ENCODE measurements at places on chromosomes 1 and 21.

DNA sequence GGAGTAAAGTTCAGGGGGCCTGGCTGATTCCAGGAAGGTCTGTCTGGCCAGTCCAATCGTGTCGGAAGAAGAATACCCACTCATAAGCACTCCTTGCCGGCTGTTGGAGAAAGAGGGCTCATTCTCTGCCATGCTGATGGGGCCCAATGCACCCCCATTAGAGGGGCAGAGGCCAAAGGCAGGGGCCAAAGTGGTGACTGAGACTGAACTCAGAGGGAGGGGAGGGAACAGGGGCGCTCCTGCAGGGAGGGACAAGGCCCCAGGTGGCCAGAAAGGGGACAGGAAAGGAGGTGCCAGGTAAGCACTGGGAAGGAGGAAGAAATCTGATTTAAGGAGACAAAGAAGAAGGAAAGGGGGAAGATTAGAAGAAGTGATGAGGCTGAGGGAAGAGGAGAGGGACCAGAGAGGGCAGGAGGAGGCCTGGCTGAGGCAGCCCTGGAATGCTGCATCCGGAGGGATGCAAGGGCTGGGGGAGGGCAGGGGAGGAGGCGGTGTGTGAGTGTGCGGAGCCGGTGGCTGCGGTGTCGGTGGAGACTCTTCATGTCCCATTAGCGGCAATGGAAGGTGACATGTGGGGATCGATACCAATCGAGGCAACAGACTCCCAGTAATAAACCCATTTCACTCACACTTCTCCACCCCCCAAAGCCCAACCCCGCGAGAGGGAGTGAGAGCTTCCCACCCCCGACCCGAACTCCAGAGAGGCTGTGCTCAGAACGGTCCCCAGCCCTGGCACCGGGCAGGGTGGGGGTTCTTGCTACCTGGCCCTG is 12.0 kb upstream of the ETV3L start:
- DNase-seq: no peak

- no peak for DNase-seq
Observed at GRCh38 chr1:229186373-229187056, 84.4 kb upstream of the RAB4A start.

- DNase-seq: no peak
Observed at GRCh38 chr1:110726755-110727154, 52.0 kb upstream of the KCNA3 start.

- DNase-seq: no peak
Observed at GRCh38 chr1:147834181-147834580, 68.4 kb upstream of the GJA8 start.

GRCh38 chr21:42156690-42157605 is 62.0 kb upstream of the ABCG1 start:
- DNase-seq: peak; percentile 81

GRCh38 chr1:182061594-182061993 is at the start of gene ZNF648:
TSS of gene ZNF648 (minus strand) at chr1:182061712. CDS start at chr1:182058010, 3,702 bp downstream.
- DNase-seq: no peak

DNA sequence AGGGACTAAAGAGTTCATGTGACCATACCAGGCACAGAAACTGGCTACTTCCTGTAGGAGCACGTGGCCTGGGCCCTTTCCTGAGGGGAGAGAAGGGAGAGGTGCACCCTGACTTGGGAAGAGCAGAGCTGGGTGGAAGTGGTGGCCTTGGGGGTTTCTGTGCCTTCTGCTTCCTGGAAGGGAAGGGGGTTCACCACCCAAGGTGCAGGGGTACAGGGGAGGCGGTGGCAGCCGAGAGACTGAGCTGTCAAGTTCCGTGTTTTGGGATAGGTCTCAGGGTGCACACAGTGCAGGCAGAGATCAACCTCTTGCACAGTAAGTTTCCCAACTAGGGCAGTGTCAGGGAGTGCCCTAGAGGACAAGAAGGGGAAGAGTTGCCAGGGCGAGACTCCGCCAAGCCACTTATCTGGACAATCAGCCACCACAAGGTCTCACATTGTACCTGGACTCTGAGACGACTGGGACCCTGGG is 10.1 kb downstream of the HECTD3 start:
- no peak for DNase-seq

GRCh38 chr1:42745851-42746250 is 5.8 kb upstream of the CLDN19 start:
- no peak for DNase-seq

- no peak for DNase-seq
Observed at GRCh38 chr1:202673531-202673930, 36.7 kb downstream of the SYT2 start.

DNA sequence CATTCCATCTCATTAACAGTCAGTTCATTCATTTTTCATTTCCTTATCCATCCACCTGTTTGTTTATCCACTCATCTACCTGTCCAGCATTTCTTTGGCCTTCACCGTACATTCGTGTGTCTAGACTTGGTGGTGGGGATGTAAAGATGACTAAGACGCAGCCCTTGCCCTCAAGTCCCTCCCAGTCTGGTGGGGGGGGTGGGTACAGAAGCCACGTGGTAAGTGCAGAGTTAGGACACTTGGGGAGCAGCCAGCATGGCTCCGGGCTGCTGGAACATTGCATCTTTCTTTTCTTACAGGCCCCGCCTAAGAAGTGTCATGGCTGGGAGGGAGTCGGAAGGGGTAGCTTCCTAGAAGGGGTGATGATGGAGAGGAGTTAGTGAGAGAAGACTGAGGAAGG is 17.2 kb downstream of the KIF26B start:
- no peak for DNase-seq

DNA sequence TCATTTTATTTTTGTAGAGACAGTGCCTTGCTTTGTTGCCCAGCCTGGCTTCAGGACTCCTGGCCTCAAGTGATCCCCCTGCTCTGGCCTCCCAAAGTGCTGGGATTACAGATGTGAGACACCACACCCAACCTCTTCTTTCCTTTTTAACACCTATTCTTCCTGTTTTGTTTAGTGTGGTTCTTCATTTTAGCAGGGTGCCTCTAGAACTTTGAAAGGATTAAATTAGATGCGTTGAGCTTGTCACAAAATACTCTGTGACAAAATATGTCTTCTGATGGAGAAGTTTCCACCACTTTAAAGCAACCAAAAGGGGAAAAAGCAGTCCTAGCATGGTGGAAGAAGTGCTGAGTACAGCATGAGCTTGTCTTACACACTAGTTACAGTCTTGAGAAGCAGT is 42.0 kb downstream of the CDC14A start:
- DNase-seq: no peak

- no peak for DNase-seq
Observed at GRCh38 chr1:209999005-209999404, 61.0 kb downstream of the SYT14 start.

DNA sequence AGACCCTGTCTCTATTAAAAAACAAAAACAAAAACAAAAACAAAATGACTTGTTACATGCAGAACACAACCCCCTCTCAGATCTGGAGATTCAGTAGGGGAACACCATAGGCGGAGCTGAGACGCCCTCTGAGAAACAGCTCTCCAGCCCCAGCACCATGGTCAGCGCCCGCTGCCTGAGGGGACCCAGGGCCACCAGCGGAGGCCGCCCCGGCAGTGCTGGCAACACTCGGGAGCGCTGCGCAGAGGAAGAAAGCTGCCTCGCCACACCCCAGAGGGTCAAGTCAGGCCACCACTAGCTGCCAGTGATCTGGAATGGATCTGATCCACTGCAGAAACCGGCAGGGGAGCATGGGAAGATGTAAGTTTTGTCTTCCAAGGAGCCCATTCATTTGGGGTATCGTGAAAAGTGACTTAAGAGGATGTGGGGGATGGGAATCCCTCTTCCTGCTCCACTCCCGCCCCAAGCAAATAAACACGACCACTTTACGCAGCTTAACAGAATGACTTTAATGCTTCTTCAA is 3.1 kb downstream of the ACTA1 start:
- no peak for DNase-seq

DNA sequence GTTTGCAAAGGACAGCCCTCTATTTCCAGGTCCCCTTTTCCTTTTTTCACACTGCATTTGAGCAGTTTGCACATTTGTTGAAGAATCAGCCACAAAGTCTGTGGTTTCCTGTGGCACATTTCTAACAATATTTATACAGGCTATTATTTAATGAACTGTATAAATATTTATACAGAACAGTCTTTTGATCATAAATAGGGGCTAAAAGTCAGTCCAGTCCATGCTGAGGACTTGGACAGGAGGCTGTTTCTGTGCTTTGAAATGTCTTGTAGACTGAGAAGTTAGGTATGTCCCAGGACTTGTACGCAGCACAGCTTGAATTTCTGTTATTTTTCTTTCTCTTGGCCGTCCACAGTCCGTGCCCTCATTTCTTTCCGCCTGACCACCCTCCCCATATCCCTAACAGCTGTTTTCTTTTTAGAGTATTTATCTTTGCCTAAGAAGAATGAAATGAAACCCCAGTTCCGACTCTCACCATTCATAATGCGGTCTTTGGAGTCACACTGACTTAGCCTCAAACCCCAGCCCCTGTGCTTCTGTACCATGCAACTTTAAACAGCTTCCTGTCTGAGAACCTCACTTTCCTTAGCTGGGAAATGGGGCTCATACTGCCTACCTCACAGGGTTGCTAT is 19.7 kb downstream of the FGGY start:
- no peak for DNase-seq

DNA sequence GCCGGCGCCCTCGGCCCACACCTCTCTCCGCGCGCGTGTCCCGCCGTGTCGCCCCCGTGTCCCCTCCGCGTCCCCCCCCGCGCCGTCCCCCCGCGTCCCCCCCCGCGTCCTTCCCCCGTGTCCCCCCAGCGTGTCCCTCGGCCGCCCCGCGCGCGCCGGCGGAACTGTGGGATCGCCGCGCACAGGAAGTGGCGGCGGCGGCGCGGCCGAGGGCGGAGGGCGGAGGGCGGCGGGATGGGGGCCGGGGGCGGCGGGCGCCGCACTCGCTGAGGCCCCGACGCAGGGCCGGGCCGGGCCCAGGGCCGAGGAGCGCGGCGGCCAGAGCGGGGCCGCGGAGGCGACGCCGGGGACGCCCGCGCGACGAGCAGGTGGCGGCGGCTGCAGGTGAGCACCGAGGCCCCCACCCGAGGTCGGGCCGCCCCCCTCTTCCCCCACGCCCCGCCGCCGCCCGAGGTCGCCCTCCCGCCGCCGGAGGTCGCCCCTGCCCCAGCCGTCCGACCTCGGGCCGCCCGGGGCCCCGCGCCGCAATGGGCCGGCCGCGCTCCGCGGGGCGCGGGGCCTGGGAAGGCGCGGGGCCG is at the start of gene AGPAT3:
Gene AGPAT3 (plus strand): TSS at position 262 of the 578 bp plus-strand sequence. CDS start 94,459 bp downstream, outside the sequence.
- DNase-seq: peak; percentile 23

GRCh38 chr1:101247404-101248287 is 10.8 kb downstream of the S1PR1 start:
- no peak for DNase-seq

DNA sequence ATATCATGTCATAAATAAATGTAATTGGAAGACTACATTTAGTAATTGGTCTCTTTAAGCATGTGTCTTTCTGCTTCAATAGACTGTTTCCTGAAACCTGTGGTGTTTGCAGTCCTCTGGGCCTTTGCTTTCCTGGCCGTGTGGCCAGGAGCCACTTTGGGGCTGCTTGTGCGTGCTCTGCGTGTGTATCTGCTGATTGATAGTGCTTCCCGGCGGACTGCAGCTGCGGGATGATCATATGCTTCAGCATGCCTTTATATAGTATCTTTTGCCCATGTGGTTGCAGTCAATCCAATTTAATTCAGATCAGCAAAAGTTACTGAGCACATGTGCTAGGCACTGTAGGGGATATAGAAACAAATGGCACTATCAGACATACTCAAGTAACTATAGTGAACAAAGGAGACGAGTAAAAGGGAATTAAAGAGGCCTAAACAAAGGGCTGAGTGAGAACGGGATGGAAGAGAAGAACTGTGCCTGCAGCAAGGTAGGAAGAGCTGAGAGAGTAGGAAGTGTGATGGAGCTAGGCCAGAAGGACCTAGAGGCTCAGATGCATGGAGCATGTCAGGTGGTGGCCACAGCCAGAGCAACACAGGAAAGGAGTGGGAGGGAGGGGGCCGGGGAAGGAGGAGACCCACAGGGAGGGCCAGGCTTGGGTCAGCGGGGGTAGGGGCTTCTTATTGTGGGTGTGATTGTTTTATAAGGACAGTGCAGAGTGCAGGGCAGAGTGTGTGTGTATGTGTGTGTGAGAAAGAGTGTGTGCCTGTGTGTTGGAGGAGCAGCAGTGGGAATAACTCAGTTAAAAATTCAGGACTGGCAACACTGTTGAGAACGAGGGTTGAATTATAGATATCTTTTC is 27.2 kb upstream of the TTF2 start:
- no peak for DNase-seq

DNA sequence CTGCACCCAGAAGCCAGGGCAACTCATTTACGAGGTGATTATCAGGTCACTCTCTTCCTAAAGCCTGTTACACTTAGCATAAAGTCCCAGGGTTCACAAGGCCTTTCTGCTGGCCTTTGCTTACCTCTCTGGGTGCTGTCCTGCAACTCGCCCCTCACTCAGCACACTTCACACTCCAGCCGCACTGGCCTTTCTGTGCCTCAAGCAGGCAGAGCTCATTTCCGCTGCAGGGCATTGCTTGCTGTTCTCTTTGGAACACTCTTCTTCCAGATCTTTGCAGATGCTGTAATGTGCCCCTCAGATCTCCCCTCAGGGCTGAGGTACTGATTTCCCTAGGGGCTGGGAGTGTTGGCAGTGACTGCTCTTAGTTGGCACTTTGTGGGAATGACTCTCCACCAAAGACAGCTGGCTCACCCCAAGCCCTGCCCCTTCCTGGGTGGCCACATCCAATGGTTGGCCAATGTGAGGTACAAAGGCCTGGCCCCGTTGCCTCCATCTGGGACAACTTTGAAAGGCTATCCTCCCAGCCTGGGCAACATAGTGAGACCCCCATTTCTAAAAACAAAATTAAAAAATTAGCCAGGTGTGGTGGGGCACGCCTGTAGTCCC is 50.8 kb upstream of the SSBP3 start:
- no peak for DNase-seq

GRCh38 chr1:94719926-94720793 is 100.0 kb upstream of the SLC44A3 start:
- DNase-seq: no peak
